Neural progenitor cell (in vitro differentiated cells): ENCODE measurements at places on chromosomes 12 and 14. TPM values are rescaled to one million over a fixed set of nuclear protein-coding genes. Genes with fewer than 3 reads are reported as not detected.

Gene RERGL
- not detected in 2 replicates for total RNA-seq

Gene LRFN5
- 0.12 and 0.49 TPM in 2 replicates for total RNA-seq

Gene VCPKMT
- total RNA-seq: 15.6 and 23.5 TPM in 2 replicates

Gene IL22
- not detected in 2 replicates for total RNA-seq

Gene NELL2
- total RNA-seq: 317 and 398 TPM in 2 replicates

Gene TOMM20L
- not detected in 2 replicates for total RNA-seq

Gene RTN1
- total RNA-seq: 7.7 and 18.6 TPM in 2 replicates

Gene POTEM
- total RNA-seq: not detected in 2 replicates

Gene NEUROD4
- 0.62 and 1.8 TPM in 2 replicates for total RNA-seq

Gene PIWIL1
- total RNA-seq: not detected in 2 replicates

Gene C2CD5
- 32.8 and 86.9 TPM in 2 replicates for total RNA-seq

Gene SERPINA3
- not detected in 2 replicates for total RNA-seq

Gene POTEG
- not detected in 2 replicates for total RNA-seq

Gene CAPZA3
- total RNA-seq: not detected in 2 replicates

Gene ETV6
- total RNA-seq: 6.2 and 6.8 TPM in 2 replicates

Gene ANKS1B
- 4.5 and 7.9 TPM in 2 replicates for total RNA-seq

Gene OTUB2
- 6.8 and 9.6 TPM in 2 replicates for total RNA-seq

Gene CELA1
- total RNA-seq: not detected in 2 replicates

Gene SLC25A47
- total RNA-seq: not detected in 2 replicates

Gene ZC3H10
- total RNA-seq: 10.3 and 10.8 TPM in 2 replicates
